A549 treated with AZD2906 at 1 μM for 4 hours (cell line): ENCODE measurements at places on chromosomes 3 and 15. TPM values are rescaled to one million over a fixed set of nuclear protein-coding genes. Genes with fewer than 3 reads are reported as not detected.

Gene IQCB1
- total RNA-seq, result 8.4 to 10.6 TPM (median 10.2 TPM) in 5 replicates

Gene GNAT1
- 0.05 to 0.25 TPM (median 0.22 TPM) in 3 of 5 replicates, not detected in the others for total RNA-seq

Gene C15orf61
- 2.0 to 4.4 TPM (median 4.0 TPM) in 5 replicates for total RNA-seq

Gene TUSC7
- total RNA-seq, result not detected in 5 replicates

Gene NANOGP8
- total RNA-seq, result not detected in 5 replicates

Gene THBS1
- 45.7 to 91.7 TPM (median 62.9 TPM) in 5 replicates for total RNA-seq

Gene ZSCAN2
- total RNA-seq, result 13.0 to 17.5 TPM (median 14.1 TPM) in 5 replicates

Gene ADGRG7
- total RNA-seq, result not detected in 5 replicates

Gene GOLGA8J
- 0.09 to 0.15 TPM in 2 of 5 replicates, not detected in the others for total RNA-seq

Gene IL5RA
- not detected in 5 replicates for total RNA-seq

Gene FEZF2
- total RNA-seq, result not detected in 5 replicates

Gene FSIP1
- 0.52 to 1.4 TPM (median 0.90 TPM) in 5 replicates for total RNA-seq

Gene LPCAT4
- 43.3 to 68.2 TPM (median 61.0 TPM) in 5 replicates for total RNA-seq

Gene CELSR3
- 3.1 to 4.6 TPM (median 3.9 TPM) in 5 replicates for total RNA-seq

Gene A4GNT
- not detected in 5 replicates for total RNA-seq

Gene GOLGA8S
- 0.11 to 0.17 TPM (median 0.14 TPM) in 5 replicates for total RNA-seq

Gene BBX
- total RNA-seq, result 11.5 to 22.3 TPM (median 15.9 TPM) in 5 replicates

Gene PLSCR4
- total RNA-seq, result 6.2 to 9.8 TPM (median 8.2 TPM) in 5 replicates

Gene NUSAP1
- total RNA-seq, result 58.2 to 93.2 TPM (median 64.3 TPM) in 5 replicates
